ENCODE measurements at places on chromosomes 2 and 18.

DNA sequence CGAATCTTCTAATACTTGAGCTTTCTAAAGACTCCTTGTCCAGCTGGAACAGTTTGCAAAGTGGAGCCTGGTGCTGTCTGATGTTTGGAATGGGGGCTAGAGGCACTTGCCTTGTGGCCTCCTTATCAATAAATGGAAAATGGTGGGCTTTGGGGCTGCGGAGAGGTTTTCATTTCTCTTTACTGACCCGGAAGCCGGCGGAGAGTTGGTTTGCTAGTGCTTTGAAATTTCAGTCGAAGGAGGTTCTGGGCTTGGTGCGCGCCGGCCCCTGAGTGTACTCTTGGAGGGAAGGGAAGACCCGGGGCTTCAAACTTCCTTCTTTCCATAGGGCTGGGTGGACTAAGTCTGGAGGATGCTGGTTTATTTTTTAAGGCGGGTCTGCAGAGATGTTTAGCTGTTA, 714 bp downstream of the RPIA start:
- DNase-seq, result no peak

- DNase-seq, result no peak
Measured at GRCh38 chr18:799943-800342, 12.1 kb downstream of the YES1 start.

GRCh38 chr18:8858888-8859511, 153.6 kb downstream of the MTCL1 start:
- DNase-seq, result no peak

DNA sequence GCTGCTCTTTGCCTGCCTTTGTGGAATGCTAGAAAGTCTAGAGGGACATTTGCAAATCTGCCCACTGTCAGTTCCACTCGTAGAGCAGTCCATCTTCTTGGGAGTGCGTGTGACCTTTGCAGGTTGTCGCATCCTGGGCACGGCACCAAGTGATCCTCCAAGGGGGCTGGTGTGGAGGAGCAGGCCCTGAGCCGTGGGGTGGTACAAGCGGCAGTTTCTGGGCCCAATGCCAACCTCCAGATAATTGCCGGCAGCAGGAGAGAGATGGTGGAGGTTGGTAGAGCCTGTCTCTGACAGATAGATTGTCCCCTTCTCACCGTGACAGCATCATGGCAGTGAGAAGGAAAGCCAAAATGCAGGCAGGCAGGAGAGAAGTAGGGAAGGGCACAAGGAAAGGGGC, 150.7 kb upstream of the SLC14A2 start:
- no peak for DNase-seq

GRCh38 chr2:75545922-75546321, 14.8 kb downstream of the EVA1A start:
- no peak for DNase-seq

DNA sequence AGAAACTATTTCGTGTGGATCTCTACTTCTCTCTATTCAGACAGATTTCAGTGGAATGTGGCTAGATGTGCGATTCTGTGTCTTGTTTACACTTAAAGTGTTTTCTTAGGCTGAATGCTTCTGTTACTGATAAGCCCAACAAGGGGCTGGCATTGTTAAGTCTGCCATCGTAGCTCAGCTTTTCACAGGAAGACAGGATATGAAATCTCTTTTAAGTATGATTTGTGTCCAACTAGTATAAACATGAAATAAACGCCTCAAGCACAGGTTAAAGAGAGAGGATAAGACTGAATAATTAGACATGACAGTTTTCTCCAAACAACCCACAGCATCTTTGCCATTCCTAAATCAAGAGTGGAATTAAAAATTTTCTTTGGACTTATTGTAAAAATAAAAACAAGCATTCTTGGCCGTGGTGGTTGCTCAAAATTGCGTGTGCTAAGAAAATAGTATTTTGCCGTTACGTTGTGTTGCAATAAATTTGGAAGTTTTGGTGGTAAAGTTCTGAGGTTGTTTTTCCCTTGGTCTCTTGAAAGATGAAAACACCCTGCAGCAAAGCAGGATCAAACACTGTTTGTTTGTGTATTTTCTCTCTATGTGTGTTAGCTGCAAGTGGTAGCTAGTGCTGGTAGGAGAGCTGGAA, 1.0 kb downstream of the VIT start:
- no peak for DNase-seq

GRCh38 chr2:96580771-96581170, 44.2 kb downstream of the ARID5A start:
- no peak for DNase-seq

GRCh38 chr2:106062627-106063026, 131.5 kb downstream of the UXS1 start:
- DNase-seq, result no peak

GRCh38 chr2:124514236-124514635, 489.1 kb downstream of the CNTNAP5 start:
- DNase-seq, result no peak

- no peak for DNase-seq
Measured at GRCh38 chr2:47512581-47513083, 109.7 kb downstream of the MSH2 start.
